ENCODE measurements at places on chromosomes 1 and 21.

- DNase-seq, result peak; percentile 5
Measured at GRCh38 chr1:200780545-200781369, 42.1 kb downstream of the CAMSAP2 start.

- no peak for DNase-seq
Measured at GRCh38 chr1:231093156-231093922, 53.3 kb upstream of the FAM89A start.

GRCh38 chr1:231678011-231678432 is 51.4 kb downstream of the DISC1 start:
- no peak for DNase-seq

DNA sequence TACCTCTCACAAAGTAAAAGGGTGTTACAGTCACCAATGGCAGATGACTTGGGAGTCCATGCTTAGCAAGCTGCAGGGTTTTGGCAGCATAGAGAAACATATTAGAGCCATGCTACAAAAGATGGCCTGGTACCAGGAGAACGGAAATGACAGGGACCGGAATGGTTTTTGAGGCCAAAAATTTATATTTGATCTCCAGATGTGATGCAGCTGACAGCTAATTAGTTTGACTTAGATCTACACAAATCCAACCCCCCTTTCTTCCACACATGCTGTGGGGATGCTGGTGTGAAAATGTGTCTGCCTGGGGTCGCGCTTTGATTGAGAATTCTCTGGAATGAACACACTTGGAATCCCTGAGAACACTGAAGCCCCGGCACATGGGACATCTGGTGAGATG is 26.5 kb downstream of the SYF2 start:
- DNase-seq, result no peak

GRCh38 chr1:12165342-12165741 is 1.4 kb upstream of the TNFRSF1B start:
- no peak for DNase-seq

DNA sequence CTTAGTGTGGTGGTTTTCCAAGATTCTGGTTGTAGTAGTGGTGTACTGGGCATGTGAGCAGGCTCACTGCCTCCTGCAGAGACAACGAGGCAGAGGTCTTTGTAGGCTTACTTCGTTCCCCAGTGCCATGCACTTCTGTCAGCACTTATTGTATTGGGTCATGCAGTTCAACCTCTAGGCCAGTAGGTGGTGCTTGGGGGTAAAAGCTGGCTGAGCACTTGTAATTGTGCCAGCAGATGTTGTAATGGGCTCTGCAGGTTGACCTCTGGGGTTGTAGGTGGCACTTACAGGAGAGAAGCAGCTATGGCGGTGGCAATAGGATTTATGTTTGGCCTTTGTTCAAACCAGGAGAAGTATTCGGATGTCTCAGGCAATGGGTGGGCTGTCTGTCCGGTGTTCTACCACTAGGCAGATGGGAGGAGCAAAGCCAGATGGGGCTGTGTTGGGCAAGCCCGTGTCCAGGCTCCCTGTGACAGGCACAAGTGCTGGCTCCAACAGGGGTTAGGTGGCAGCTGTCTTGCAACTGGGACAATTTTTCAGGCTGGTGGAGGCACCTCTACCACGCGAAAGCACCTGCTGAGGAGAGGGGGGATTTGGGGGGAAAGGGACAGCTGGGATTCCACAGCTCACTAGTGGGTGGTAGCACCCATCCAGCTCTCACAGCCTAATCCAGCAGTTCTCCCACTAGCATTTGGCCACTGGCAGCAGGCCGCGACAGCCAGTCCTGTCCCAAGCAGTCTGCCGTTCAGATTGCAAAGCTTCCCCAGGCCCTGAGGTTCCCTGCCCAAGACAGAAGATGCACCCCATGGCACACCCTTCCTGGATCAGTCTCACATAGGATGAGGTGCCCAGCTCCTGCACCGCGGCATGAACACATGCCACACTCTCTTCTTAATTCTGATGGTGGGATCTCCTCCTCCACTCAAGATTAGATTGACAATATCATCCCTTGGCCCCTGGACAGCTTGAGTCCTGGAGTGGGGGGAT is 274.5 kb downstream of the CTH start:
- peak; percentile 65 for DNase-seq

DNA sequence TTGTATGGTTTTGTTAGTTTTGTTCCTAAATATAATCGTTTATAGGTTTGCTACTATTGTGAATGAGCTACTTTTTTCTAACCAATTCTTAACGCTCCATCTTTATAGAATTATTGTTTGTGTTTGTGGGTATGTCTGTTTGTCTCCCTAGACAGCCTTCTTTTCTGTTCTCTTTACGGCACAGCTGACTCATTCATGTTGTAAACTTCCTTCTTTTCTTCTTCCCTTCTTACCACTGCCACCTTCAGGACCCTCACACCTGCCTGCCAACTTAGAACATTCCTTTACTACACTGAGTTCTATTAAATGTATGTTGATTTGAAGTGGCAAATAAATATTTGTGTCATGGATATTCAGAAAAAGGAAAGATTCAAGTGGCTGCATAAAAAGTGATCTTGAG is 29.1 kb downstream of the AK5 start:
- no peak for DNase-seq

- DNase-seq, result no peak
Measured at GRCh38 chr1:117812869-117813511, 116.4 kb downstream of the GDAP2 start.

DNA sequence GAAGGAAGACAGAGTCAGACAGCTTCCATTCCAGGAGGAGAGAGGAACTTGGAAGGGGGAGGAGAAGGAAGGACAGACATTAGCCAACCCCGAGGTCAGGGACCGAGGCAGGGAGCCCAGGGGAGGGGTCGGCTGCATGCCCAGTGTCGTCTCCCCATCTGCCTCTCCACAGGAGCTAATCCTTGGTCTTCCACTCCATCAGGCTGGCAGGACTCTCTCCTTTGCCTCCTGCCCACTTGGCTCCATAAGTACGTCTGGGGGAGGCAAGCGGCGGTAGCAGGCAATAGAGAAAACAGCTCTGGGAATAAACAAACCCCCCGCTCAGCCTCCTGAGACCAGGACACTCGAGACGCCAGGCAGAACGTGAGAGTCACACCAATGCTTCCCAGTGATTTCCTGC is 71.3 kb downstream of the GRIK3 start:
- DNase-seq, result no peak

- DNase-seq, result no peak
Measured at GRCh38 chr1:6241887-6242740, 1.9 kb upstream of the HES3 start.

GRCh38 chr1:117339866-117340700 is 27.2 kb upstream of the MAN1A2 start:
- DNase-seq, result peak; percentile 18

DNA sequence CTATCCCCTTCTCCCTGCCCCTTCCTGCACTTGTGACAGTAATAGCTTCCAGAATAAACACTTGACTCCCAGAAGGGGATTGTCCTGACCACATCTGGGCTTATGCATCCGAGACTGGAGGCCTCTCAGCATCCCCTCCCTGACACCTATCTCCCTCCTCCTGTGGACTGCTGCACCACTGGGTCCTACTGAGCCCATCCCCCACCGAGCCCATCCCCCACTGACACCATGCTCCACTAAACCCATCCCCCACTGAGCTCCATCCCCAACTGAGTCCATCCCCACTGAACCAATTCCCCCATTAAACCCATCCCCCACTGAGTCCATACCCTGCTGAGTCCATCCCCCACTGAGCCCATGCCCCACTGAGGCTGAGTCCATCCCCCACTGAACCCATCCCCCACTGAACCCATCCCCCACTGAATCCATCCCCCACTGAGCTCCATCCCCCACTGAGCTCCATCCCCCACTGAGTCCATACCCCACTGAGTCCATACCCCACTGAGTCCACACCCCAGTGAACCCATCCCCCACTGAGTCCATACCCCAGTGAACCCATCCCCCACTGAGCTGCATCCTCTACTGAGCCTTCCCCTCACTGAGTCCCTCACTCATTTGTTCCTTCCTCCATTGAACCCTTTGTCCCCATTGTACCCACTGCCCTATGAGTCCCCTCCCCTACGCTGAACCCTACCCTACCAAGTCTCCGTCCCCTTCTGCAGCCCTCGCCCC is 5.6 kb downstream of the PDZK1IP1 start:
- no peak for DNase-seq

DNA sequence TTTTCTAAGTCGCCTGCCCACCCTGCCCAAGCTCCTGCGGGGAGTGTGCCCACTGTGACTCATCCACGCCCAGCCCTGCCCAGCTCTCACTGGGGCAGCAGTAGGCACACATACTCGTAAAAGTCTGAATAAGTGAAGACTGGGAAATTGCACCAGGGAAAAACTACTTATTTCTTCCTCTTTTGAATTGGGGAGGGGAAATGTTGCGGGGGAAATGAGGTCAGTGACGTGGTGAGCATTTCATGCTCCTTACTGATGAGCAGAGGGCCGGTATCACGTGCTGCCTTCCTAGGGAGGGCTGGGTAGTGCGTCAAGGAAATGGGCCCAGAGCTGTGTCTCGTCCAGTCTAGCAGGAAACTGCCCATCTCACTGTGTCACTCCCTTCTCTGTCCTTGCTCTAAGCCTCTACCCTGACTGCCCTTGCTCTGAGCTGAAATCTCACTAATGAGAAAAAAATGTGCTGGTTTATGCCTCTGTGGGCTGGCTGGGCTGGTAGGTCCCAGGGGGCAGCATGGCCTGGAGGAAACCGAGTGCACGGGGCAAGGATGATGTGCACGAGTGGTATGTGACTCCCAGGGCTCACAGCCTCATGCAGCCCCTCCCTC is 13.5 kb upstream of the TNFRSF1B start:
- no peak for DNase-seq

- DNase-seq, result peak; percentile 62
Measured at GRCh38 chr1:18926315-18927081, 24.1 kb upstream of the ALDH4A1 start.

DNA sequence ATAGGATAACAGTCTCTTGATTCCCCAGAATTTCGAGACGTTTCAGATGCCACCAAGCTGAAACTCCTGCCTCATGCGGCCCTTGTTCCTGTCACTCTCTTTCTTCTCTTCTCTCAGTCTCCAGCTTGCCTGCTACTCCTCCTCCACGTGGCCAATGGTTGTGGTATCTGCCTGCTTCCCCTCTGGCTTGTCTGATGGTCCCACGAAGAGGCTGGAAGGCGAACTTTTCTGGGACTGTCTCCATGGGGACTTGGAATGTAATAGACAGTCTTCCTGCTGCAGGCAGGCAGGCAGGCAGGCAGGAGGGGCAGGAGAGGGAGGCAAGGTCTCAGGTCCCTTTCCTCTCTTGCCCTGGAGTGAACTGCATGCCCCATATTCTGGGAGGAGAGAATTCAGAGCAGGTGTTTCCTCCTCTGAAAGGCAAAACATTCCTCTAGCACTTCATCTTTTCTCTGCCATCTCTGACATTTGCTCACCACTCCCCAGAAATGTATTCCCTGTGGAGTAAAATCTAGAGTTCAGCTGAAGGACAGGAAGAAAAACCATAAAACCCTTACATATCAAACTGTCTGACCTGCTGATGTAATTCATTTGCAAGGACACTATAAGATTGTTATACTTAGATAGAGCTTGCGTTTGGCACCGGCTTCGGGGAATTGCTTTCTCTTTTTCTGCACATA is 64.1 kb upstream of the GNG12 start:
- no peak for DNase-seq

- no peak for DNase-seq
Measured at GRCh38 chr21:36710729-36711048, 11.8 kb downstream of the SIM2 start.

GRCh38 chr1:192530254-192530653 is 45.3 kb upstream of the RGS1 start:
- no peak for DNase-seq

DNA sequence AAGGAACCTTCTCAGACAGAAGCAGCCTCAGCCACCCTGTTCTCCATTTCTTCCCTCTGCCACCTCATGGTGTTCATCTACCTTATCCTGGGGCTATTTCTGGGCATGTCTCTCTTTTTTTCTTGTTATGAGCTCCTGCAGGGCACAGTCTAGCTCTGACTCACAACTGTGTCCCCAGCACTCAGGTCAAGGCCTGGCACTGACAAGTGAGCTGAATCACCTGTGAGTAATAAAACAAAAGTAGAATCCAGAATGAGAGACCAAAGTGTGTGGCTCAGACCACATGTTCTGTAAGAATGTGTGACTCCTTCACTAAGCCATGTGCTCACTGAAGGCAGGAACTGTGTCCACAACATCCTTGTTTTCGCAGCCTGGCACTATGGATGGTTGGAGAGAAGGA is 23.2 kb downstream of the C1orf94 start:
- DNase-seq, result no peak

- DNase-seq, result no peak
Measured at GRCh38 chr1:158037866-158038359, 44.5 kb downstream of the KIRREL1 start.

DNA sequence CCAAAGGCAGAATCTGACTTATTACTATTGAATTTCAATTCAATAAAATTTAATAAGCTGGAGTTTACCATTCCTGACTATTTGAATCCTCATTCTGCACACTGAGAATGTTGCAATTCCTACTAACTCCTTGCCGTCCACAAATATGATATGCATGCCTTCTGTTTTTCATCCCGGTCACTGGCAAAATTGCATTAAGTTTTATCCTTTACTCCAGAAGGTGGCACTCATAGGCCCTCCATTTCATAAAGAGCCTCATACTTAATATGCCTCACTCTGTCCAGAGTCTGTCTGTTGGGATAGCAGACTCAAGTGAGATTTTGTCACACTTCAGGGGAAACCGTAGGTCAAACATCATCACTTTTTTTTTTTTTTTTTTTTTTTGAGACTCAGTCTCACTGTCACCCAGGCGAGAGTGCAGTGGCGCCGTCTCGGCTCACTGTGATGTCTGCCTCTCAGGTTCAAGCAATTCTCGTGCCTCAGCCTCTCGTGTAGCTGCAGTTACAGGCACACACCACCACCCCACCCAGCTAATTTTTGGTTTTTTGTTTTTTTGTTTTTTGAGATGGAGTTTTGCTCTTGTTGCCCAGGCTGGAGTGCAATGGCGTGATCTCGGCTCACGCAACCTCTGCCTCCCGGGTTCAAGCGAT is 27.3 kb downstream of the F11R start:
- no peak for DNase-seq

GRCh38 chr1:178192686-178193085 is 98.8 kb downstream of the RASAL2 start:
- DNase-seq, result no peak

DNA sequence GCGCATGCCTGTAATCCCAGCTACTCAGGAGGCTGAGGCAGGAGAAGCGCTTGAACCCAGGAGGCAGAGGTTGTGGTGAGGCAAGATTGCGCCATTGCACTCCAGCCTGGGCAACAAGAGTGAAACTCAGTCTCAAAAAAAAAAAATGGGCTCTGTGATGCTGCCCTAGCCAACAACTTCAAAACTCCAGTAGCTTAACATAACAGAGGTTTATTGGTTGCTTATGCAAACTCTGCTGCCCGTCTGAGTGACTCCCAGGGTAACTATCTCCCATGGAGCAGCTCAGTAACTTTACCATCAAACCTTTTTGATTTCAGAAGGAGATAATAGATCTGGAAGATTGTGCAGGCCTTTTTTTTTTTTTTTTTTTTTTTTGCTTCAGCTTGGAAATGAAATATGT is 18.9 kb upstream of the ITLN2 start:
- DNase-seq, result no peak
